ENCODE measurements at places on chromosomes 7 and 10.

- DNase-seq = no peak
Observed at GRCh38 chr10:22230158-22230833, 12.5 kb upstream of the EBLN1 start.

GRCh38 chr7:67432536-67433234 is 436.1 kb downstream of the TYW1 start:
- DNase-seq = no peak

- DNase-seq = no peak
Observed at GRCh38 chr10:35728341-35728740, 86.2 kb upstream of the FZD8 start.

DNA sequence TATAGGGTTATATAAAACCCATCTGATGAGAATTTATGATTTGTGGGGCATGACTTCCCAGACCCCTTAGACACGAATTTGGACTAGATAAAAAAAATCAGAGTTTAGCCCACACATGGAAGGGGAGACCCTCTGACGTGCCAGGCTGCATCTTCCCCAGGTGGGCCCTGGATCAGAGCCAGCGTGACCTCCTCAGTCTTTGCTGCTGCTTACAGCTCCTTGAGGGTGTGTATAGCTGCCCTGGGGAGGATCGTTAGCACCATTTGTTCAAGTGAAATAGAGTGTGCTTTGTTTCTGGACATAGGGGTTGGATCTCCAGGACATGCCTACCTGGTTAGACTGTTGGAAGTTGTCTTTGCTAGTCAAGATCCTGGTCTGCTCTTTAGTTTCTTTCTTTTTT is 54.2 kb downstream of the DOCK1 start:
- DNase-seq = no peak

- DNase-seq = no peak
Observed at GRCh38 chr7:39616138-39616537, 7.2 kb upstream of the RALA start.

DNA sequence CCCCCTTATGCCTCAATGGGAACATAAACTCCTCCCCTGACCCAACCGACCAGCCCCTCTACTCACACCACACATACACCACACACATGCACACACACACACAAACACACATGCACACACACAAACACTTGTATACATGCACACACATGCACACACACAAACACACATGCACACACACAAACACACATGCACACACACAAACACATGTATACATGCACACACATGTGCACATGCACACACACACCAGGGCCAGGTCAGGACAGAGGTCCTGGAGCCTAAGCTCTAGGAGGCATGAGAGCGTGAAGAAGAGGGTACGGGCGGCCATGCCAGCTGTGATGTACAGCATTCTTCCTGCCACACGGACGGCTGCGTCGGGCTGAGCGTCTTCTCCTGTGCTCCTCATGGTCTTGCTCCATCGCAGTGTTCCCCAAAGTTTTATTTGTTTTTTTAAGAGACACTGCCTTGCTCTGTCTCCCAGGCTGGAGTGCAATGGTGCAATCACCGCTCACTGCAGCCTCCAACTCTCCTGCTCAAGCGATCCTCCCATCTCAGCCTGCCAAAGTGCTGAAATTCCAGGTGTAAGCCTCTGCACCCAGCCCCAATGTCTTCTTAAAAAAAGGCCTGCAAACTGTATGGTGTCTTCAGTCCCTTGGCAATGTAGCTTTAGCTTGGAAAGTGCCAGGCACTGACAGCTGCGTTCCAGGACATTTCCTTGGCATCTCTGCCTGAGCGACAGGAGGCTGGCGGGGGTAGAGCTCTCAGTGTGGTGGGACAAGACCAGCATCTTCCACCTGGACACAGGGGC is 38.8 kb upstream of the INPP5A start:
- no peak for DNase-seq

GRCh38 chr7:135215698-135216097 is 4.4 kb upstream of the WDR91 start:
- DNase-seq = no peak

GRCh38 chr7:122463631-122464030 is 159.1 kb upstream of the FEZF1 start:
- no peak for DNase-seq

Data from activated gamma-delta T cell treated with Interleukin-2 at 50 U/mL for 16 hours (primary cell).